ENCODE measurements at places on chromosomes 16 and 17.

GRCh38 chr17:78026381-78026780 lies 67.9 kb downstream of the TNRC6C start:
- DNase-seq = no peak

- no peak for DNase-seq
These were observed 14.9 kb upstream of the STAC2 start for GRCh38 chr17:39240631-39241030.

DNA sequence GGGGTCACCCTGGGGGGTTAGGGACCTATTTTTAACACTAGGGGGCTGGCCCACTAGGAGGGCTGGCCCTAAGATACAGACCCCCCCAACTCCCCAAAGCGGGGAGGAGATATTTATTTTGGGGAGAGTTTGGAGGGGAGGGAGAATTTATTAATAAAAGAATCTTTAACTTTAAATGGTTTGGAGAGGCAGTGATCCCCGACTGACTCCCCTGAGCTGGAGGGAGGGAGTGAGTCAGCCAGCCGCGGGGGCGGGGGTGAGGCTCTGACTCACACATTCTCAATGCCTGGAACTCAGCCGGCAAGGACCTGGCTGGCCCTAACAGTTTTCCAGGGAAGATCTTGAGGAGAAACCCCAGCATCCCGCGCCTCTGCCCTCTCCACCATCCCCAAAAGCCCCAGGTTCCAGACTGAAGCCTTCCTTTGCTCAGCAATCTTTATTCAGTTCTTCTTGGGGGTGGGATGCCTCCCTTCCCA lies 1.5 kb downstream of the HCFC1R1 start:
- DNase-seq = peak; percentile 46

DNA sequence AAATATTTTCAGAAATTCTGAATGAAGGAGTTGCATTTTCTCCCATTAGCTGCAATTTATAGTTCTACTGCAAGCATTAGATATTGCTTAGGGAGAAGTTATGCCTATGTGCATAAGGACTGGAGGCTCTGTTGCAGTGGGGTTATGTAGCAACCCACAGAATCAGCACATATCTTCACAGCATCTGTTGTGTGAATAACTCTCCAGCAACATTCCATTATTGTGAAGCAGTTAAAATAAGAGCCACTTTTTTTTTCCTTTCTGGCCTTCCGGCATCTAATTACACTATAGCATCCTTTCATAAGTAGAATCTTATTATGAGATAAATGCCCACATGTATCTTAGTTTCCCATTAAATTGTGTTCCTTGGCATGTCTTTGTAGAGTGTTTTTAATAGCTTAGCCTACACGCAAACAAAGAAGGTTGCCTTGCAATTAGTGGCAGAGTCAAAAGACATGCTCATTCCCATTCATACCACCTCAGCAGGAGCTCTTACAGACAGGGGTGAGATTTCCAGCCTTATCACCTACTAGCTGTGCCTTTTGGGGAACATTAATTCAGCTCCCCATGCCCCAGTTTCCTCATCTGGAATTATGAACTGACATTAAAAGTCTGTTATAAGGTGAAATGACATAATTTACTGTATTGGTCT lies 596.0 kb upstream of the GOT2 start:
- DNase-seq = no peak

GRCh38 chr16:5060073-5060641 lies 5.6 kb downstream of the C16orf89 start:
- DNase-seq = no peak

GRCh38 chr17:45852535-45853297 lies 8.0 kb downstream of the SPPL2C start:
- DNase-seq = peak; percentile 76

DNA sequence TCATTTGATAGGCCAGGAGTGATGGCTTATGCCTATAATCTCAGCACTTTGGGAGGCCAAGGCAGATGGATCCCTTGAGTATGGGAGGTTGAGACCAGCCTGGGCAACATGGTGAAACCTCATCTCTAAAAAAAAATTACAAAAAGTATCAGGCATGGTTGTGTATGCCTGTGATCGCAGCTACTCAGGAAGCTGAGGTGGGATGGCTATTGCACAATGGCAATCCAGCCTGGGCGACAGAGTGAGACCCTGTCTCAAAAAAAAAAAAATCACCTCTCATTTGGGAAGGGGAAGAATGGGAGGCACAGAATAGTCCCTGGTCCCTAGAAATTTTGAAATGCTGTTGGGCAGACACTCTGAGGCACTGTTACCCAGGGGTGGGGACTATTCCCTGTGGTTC lies 35.2 kb downstream of the SLFN11 start:
- DNase-seq = no peak

- DNase-seq = no peak
These were observed 225.7 kb downstream of the CPPED1 start for GRCh38 chr16:12578001-12578400.

- no peak for DNase-seq
These were observed 9.5 kb downstream of the TAX1BP3 start for GRCh38 chr17:3658784-3659449.

DNA sequence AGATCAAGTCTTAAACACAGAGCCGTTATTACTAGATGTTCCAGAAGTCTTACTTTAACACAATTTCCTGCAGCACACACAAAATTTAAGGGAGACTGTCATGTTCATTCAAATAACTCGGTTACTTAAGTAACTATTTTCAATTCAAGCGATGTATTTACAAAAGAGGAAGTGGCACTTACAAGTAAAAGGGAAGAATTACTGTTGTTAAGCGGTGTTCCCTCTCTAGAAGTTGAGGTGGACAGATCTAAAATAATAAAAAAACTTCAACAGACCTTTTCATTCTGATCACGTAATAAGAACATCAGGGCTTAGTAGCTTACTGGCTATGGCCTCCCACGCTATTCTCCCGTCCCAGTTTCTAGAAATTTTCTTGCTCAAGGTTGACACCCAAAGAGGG lies 26.2 kb upstream of the TXNDC11 start:
- DNase-seq = no peak

DNA sequence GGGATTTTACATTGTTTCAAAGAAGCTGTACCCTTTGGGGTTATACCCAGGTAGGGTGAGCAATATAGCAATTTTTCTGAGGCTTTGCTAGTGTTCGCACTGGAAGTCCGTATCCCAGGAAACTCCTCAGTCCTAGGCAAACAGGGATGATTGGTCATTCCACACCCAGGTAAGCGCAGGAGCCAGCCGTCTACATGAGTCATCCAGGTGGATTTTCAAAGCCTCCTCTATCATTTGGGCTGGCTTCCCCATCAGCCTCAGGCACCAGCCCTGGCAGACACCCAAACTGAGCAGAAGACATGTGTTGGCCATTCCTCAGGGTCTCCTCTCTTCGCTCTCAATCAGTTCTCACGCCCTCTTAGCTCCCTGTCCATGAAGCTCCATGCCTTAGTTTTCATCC lies 135.6 kb downstream of the AIPL1 start:
- DNase-seq = no peak

DNA sequence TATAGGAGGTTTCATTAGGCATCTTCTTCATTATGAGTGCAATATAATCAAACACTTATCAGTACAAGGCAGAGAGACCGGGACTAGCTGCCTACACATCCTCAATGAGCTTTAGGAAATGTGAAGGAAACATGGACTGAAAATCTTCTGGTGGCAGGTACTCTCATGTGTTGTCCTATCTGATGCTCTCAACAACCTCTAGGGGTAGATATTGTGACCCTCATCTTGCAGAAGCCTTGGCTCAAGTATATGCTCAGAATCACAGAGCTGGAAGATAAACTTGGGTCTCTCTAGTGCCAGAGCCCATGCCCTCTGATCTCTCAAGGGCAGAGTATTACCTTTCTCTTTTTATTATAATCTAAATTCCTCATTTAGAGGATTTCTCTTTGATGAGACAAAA lies 181.6 kb upstream of the C17orf78 start:
- no peak for DNase-seq

DNA sequence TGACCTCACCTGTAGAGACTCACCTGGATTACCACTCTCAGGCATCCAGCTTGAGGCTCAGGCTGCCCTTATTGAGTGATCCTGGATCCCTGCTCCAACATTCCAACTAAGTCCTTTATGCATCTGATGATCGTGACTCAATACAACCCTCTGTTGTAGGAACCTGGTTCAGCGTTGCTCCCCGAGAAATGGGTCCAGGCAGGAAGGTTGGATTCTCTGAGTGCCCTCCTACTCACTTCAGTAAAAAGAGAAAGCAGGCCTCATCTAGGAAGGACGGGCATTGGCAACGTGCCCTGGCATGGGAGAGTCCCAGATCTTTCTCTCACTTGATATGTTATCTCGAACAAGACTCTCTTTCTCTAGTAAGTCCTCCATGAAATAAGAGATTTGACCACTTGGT lies at the start of gene OR3A1:
Gene OR3A1, minus strand, starts transcription at position 101 of the 400 bp plus-strand sequence. CDS start 5,778 bp downstream, outside the sequence.
- no peak for DNase-seq

DNA sequence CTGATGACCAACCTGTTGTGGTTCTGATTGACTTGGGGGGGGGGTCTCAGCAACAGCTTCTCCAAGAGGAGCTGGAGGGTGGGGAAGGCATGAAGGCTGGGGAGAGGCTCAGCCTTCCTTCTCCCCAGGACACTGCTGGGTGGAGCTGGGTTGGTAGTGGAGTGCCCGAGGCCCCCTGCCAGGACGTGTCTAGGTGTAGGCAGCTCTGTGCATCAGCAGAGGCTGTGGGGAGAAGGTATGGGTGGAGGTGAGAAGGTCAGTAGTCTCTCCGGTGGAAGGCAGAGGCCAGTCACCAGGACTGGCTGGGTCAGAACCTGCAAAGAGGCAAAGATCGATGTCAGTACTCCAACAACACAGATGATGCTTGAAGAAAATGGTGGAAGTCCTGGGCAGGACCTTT lies 3.9 kb downstream of the CHAD start:
- no peak for DNase-seq

- no peak for DNase-seq
These were observed 79.9 kb downstream of the TMEM100 start for GRCh38 chr17:55642741-55643140.

DNA sequence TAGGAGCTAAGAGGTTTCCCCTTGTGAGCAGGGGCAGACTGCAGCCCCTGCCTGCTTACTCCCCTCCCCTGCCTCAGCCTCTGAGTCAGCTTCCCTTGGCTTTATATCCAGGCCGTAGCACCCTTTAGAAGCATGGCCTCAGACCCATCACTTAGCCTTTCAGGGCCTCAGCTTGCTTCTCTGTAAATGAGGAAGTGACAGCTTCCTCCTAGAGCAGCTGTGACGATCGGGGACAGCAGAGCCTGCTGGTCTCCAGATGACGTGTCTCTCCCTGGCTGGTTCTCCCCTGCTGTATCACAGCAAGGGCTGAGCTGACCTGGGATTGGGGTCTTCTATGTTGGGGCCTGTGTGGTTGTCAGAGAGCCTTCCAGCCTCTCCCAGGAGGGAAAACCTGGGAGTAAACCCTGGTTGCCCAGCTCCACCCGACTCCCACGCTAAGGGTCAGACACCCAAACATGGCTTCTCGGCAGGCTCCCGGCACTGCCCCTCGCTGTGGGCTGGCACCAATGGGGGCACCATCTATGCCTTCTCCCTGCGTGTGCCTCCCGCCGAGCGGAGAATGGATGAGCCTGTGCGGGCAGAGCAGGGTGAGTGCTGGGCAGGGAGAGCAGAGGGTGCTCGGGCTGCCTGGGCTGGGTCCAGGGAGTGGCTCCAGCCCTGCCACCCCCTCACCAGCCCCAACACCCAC lies 16.3 kb upstream of the MYO15B start:
- DNase-seq = no peak

- DNase-seq = no peak
These were observed 17.4 kb downstream of the DUSP14 start for GRCh38 chr17:37507111-37507510.

DNA sequence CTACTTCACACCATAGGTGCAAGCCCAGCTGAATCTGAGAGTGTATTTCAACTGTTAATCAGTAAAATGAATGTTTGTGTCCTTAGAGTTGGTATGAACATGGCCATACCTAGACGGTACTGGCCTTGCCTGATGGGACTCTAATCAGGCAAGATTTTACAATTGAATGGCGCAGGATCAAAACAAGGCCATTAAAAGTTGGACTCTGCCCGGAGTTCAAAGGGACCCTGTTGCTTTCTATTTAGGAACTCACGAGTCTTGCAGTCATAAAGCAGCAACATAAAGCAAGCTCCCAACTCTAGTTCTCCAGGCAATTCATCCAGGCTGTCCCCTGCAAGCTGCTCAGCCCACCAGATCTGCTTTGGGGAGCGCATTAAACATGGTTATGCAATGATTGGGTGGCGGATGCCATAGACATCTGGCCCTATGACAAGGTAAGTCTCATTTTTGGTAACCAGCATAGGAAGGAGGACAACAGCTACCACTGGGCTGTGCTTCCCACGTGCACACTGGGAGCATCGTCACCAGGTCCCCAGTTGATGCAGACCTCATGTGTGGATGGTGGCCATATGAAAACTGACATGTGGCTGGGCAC lies 8.8 kb downstream of the TMEM186 start:
- no peak for DNase-seq

DNA sequence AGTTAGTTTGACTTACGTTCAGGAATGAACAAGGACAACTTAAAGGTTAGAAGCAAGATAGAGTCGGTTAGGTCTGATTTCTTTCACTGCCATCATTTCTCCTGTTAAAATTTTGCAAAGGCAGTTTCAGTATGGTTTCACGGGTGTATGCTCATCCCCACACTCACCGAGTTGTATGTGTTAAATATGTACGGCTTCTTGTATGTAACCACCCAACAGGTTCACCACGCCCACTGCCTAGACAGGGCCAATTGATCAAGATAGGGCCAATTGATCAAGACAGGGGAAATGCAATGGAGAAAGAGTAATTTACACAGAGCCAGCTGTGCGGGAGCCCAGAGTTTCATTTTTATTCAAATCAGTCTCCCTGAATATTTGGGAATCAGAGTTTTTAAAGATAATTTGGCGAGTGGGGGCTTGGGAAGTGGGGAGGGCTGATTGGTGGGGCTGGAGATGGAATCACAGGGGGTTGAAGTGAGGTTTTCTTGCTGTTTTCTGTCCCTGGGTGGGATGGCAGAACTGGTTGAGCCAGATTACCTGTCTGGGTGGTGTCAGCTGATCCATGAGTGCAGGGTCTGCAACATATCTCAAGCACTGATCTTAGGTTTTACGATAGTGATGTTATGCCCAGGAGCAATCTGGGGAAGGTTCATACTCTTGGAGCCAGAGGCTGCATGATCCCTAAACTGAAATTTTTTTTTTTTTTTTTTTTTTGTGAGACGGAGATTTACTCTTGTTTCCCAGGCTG lies 62.4 kb upstream of the PLCG2 start:
- no peak for DNase-seq

DNA sequence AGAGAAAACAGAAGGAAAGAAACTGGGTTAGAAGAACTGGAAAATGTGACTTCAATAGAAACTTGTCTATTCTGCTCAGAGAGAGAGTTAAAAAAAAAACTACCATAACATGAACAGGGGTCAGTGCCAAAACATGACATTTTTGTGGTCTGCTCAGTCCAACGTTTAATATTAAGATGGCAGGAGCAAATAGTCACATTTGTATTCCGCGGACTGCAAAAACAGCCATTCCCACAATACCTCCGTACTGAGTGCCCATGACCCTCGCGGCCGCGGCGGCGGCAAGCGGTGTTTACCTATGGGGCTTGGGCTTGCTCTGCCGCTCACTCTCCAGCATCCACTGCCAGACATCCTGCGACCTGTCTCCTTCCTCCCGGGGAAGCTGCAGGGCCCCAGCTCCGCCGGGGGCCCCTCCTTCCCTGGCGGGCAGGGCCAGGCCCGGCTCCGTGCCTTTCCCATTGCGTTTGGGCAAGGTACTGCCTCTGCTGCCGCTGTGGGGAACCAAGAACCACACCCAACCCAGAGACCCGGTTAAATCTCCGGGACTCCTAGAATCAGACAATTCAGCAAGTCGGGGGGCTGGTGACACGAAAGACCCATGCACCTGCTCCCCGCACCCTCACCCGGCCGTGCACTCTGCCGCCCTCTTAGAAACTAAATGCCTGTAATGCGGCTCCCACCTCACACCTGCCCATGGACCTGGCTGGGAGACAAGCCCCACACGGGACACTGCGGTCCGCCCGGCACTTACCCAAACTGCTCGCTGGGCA lies 24.7 kb downstream of the AXIN2 start:
- DNase-seq = no peak

Measured in WERI-Rb-1 (cell line).